Stimulated activated CD8-positive, alpha-beta memory T cell treated with anti-CD3 and anti-CD28 coated beads, Interleukin-7, amount 100 ng/mL, for 1 hour (primary cell): ENCODE measurements at places on chromosomes 6 and 20.

DNA sequence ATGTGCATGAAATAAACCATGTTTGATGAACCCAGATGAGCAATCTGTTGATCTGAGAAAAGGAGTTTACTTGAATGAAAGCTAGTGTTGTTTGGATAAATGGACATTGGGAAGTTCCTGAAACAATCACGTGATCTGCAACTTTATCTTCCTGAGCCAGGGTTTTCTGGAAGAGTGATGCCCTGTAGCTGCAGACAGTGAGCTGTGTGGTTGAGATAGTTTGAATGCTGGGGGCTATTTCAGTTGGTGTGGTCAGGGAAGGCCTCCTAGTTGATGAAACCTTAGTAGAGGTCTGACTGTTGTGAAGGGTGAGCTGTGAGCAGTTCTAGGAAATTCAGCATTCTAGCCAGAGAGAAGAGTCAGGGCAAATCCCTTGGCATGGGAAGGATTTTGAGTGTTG lies 643.7 kb downstream of the UTRN start:
- DNase-seq: no peak

GRCh38 chr20:57590485-57591288 lies 29.5 kb downstream of the ZBP1 start:
- DNase-seq: no peak

DNA sequence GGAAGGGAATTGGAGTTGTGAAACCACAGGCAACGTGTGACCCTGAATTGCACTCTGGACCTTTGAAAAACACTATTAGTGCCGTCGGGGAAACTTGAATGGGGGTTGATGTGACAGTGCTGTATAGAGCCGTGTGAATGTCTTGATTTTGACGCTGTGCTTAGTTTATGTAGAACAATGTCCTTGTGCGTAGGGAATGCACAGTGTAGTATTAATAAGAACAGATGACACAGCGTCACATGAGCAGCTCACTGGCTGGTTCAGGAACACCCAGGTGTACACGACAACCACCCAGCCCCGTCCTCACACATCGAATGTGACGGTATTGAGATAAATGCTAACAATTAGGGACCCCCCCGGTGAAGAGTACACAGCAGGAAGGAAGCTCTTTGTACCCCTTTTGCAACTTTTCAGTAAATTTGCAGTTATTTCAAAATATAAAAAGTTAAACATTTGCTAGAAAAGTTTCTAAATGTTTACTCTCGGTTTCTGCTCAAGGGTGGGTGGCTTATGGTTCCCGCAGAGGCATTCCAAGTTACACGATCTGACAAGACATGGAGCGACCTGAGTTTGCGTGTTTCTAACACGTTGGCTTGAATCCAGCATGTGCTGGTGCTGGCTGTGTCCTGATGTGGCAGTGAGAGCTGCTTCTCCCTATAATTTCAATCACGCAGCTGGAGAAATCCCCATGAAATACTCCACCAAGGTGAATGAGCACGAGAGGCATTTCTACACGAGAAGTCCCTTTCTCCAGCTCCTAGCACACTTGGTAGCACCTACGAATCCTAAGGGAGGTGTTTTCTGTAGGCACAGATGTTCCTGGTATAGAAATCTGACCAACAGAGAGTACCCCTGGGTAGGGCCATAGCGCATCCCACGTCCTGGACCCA lies 208.0 kb upstream of the EXOC2 start:
- no peak for DNase-seq

DNA sequence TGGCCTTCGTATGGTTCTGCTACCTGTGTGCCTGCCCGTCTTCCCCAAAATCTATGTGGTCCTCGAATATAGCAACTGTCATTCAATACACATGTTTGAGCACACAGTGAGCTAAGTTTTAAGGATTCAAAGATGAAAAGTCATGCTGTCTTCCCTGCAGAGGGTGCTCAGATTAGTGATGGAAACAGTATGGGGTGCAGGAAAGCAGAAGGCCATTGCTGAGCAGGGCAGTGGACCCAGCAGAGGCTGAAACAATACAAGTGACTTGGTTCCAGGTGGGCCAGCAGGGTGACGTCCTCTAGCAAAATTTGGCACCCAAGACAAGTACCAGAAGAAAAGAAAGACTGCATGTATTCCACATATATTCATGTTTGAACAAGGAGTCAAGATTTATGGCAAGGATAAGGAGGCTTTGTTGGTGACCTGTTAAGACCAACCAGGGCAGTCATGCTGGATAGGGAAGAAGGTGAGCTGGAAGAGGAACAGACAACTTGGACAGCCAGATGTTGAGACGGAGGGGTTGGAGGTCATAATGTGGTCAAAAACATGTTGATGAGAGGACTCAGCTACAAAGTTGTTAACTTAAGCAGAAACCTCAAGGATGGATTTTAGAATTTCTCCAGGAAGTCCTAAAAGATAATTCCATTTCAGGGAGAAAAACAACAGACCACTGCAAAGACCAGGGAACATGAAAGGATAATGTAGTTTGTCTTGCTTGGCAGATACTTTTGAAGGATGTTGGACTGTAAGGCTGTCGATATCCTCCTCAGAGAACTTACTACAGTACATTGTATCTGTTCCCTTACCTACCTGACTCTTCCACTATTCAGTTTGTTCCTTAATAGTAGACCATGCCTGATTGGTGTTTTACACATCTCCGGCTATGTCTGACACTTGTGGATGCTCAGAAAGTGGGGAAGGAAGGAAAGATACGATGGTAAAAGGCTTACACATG lies 2.5 kb downstream of the HLA-DQA1 start:
- DNase-seq: no peak

GRCh38 chr6:100300221-100300736 lies 164.4 kb downstream of the SIM1 start:
- DNase-seq: no peak

DNA sequence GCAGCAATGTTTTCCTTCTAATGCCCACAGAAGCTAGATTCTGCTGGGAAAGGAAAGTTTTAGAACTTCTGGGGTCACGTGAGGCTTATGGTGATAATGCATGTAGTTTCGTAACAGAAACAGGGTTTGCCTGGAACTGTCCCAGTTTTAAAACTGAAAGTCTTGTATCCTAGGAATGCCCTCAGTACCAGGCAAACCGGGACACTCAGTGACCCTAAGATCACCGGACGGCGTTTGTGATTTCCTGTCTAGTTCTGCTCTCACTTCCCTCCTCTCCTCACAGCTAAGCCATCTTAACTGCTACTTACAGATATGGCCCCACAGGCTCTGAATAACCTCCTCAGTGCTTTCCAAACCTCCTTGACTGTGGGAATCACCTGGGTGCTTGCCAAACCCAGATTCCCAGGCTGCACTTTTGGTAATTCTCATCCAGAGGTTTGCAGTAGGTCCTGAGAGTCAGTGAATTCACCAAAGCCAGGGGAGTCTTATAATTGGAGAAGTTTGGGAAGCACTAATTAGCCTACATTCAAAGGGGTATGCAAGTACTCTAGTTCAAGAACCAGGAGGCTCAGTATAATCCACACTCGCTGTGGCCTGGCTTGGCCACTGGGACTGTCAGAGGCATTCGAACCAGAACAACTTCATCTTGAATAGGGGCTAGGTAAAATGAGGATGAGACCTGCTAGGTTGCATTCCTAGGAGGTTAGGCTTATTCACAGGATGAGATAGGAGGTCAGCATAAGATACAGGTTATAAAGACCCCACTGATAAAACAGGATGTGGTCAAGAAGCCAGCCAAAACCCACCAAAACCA lies 231.6 kb upstream of the MYLIP start:
- DNase-seq: no peak

DNA sequence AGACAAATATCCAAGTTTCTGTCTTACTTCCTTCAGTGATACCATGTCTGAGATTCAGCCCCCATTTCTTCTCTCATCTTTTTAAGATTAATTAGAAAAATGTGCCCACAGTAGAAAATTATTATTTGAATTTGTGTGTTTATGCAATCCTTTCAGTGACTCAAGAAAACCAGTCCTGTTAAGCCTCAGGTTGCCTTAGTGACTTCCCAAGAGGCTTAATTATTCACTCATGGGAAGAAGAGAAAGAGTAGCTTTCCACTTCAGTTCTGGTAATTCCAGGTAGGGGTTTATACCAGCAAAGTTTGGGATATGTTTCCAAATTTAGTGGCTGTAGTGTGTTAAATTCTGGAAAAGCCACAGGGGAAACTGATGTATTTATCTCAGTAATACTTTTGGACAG lies 149.1 kb downstream of the RIMS1 start:
- DNase-seq: no peak

DNA sequence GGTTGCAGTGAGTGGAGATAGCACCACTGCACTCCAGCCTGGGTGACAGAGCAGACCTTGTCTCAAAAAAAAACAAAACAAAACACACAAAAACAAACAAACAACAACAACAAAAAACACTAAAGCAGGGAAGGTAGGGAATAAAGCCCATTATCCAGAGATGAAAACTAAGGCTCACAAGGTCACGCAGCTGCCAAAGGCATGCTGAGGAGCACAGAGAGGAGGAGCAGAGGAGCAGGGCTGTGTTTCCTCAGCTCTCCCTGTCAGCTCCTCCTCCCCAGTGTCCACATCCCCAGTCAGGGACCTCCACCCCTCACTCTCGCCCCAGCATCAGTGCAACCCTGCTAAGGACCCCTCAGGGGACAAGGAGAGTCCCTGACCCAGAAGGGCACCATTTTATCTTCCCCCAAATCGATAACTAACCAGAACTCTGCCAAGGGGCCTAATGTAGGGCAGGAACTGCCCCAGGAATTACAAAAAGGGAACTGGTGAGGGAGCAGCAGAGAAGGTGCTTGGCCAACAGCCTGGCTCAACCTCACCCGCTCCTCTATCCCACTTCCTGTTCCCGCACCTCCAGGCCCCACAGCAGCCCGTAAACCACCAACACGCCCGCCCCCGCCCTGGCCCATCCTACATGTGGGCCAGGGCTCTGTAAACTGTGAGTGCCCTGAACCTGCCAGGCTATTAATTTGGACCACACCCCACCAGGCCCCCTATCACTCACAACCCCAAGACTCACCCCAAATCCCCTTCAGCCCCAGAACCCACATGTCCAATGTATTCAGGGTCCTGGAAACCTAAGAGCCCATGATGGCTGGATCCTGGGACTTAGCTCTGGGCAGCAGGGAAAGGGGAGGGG lies 9.0 kb downstream of the TEAD3 start:
- DNase-seq: no peak

DNA sequence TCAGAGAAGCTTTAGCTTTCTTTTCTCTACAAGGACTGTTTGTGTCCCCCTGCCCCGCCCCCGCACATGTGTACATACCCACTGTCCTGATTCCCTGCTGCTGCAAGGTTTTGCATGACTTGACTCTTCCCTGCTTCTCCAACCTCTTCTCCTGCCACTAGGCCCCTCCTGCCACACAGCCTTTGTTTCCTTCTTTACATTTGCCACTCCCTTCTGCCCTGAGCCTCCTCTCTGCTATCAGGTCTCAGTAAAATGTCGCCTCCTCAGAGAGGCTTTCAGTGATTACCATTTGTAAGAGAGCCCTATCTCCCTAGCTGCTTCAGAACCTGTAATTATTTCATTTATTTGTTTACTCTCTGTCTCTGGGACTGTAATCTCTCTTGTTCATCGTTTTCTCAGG lies 56.4 kb upstream of the VSTM2L start:
- no peak for DNase-seq

DNA sequence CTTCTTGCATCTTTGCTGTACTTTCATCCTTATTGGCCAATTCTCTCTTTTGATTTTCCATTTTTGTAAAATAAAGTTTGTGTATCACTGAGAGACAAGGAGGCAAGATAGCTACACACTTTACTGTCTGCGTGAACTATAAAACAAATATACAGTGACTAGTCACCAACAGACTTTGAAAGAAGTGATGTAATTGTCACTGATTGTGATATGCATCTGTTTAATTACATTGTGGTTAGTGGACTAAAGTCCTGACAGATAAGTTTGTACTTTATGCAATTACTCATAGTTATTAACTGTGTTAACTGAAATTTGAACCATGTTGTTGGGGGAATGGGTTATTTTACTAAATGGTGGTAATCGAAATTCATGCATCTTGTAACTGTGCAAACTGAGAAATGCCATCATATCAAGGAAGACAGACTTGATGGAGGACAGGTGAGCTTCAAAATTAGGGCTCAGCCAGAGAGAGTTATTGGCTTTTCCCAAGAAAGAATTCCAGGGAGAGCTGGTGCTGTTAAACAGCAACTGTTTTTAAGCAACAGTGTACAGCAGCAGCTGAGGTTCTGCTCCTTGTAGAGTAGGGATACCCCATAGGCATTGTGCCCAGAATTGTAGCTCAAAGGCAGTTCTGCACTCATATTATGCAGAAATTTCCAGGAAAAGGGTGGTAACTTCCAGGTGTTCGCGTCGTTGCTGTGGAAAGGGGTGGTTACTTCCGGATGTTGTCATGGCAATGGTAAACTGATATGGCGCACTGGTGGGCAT lies 62.9 kb downstream of the EFHC1 start:
- DNase-seq: no peak
